IPS DF 6.9 (cell line): ENCODE measurements at places on chromosomes 7 and 10.
A peak's percentile ranks its signal among the peaks of the same experiment; 100 is the strongest.

DNA sequence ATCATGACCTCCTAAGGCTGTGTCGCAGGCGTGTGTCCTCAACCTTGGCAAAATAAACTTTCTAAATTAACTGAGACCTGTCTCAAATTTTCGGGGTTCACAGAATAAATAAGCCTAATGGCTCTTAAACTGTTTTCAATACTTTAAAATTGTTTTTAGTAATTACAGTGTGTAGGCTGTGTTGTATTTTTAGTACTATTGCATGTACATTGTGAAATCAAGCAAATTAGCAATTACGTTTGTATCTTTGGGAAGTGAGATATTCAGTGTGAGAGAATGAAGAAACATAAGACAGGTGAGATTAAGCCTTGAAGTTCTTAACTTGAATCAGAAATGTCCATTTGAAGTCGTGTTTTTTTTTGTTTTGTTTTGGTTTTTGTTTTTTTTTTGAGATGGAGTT is 4.8 kb upstream of the AKR1B10 start:
- DNase-seq, result no peak

- DNase-seq, result no peak
Measured at GRCh38 chr7:5423306-5423975, at the start of gene TNRC18. Gene TNRC18, minus strand, starts transcription at chr7:5423834. Its CDS starts 2,588 bp downstream, at chr7:5421246.

DNA sequence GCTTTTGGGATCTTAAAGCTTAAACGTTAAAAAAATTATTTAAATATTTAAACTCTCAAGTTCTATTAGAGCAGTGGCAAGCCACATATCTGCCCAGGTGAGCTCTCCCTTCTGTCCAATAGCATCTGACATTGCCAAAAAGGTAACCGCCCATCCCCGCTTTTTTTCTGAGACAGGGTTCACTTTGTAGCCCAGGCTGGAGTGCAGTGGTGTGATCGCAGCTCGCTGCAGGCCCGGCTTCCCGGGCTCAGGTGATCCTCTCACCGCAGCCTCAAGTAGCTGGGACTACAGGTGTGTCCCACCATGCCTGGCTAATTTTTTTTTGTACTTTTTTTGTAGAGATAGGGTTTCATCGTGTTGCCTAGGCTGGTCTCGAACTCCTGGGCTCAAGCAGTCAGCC is 83.2 kb downstream of the RBM33 start:
- no peak for DNase-seq

- no peak for DNase-seq
Measured at GRCh38 chr7:116173051-116174028, 37.0 kb upstream of the TES start.

- DNase-seq, result no peak
Measured at GRCh38 chr10:131573707-131574106, 262.2 kb upstream of the TCERG1L start.

- peak; percentile 81 for DNase-seq
Measured at GRCh38 chr10:67788028-67788886, 49.7 kb downstream of the DNAJC12 start.

- no peak for DNase-seq
Measured at GRCh38 chr10:116076621-116077020, 196.4 kb downstream of the GFRA1 start.

GRCh38 chr10:76902949-76903348 is 734.7 kb downstream of the KCNMA1 start:
- peak; percentile 31 for DNase-seq

GRCh38 chr10:92913973-92914372 is 65.7 kb downstream of the EXOC6 start:
- no peak for DNase-seq

DNA sequence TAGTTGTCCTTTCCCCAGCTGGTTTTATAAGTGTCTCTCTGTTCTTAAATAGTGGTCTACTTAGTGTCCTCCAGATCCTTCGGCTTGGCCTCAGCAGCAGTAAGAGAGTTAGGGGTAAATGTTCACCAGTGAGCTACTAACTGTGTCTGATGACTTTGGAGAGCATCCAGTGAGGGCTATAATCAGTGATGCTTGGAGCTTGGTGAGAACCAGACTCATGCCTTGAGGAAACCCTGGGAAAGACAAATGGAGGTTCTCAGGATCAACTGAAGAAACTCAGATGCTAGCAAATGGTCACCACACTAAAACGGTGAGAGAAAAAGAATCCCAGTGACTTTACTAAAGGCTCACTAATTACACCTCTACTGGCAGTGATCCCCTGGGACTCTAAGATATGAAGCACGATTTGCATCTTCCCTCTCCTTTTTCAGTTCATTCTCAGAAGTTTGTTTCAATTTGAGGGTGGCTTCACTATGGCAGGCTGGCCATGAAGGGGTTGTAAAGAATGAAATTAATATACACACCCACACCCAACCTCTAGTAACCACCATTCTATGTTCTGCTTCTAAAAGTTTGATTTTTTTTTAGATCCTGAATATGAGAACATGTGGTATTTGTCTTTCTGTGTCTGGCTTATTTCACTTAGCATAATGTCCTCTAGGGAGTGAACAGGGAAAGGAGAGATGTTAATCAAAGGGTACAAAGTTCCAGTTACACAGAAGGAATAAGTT is 177.9 kb downstream of the PDE1C start:
- DNase-seq, result no peak

GRCh38 chr10:37947526-37947925 is 28.9 kb downstream of the ZNF25 start:
- no peak for DNase-seq

- DNase-seq, result no peak
Measured at GRCh38 chr7:105021967-105022366, 8.0 kb downstream of the KMT2E start.

DNA sequence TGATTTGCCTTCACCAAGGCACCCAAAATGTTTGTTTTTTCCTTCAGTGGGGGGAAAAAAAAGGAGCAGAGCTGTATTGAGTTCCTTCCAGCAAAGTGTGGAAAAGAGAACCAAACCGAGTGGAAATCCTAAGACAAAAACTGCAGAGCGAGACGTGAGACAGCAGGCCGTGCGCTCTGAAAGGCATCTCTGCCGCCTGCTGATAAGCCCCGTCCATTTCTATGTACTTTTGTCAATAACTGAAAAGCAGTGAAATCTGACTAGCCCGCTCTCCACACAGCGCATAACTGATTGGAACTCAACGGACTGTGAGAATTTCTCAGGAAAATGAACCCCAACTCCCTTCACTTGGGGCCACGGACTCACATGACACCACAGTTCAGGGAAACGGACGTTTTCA is 83.2 kb downstream of the COBL start:
- DNase-seq, result no peak

DNA sequence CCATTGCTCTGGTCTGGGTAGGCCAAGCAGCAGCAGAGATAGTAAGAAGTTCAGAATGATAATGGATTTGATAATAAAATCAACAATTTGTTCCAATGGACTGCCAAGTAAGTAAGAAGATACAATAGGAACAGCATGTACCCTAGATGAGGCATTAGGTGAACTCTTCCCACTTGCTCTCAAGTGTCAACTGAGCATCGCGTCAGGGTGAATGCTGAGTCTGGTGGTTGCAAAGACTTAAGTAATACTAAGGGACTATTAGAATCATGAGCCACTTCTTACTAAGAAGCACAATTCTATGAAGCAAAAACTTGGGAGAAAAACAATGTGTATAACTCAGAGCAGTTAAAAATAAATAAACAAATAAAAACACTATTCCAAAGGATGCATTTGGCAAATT is 54.5 kb downstream of the LRRN3 start:
- no peak for DNase-seq

DNA sequence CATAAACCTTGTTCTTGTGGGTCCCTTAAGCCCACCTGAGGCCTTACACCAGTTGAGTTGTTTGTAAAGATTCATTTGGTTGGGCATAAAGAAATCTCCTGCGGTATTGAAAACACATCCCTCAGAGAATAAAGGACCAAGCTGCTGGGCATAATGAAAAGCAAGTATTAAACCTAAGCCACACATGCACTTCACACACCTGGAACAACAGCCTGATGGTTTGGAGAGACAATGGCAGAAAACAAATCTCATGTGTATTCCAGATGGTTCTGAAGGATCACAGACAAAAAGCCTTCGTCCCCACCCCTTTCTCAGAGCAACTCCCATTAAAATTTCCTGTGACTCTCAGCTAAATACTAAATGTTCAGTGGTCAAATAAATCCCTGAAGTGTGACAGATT is 44.2 kb downstream of the FEZF1 start:
- DNase-seq, result no peak

GRCh38 chr10:27242473-27242950 is 1.9 kb upstream of the ACBD5 start:
- DNase-seq, result no peak

DNA sequence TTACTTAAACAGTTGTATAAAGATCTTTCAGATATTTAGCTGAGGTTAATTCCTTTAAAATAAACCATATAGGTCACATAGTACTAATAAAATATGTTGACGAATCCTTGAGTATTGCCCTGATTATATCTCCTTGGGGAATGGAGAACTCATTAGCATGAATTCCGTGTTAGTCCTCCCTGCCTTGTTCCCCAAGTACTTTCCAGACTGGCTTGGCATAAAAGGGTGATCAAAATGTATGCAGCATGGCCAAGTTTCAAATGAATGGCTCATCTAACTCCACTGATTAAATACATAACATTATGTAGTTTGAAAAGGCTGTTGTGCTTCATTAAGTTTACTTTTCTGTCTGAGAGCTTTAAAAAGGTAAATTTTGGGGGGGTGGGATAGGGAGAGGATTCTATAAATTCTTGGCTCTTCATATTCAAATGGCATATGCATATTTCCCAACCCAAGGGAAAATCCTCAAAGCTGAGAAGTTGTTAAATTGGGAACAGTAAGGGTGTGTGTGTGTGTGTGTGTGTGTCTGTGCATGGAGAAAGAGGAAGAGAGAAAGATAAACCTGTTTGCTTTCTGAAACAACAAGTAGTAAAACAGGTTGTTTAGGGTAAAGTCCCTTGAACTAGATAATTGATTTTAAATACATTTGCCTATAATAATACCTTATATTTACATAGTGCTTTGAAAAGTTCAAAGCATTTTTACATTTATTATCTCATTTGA is 4.8 kb upstream of the ADD3 start:
- DNase-seq, result no peak

DNA sequence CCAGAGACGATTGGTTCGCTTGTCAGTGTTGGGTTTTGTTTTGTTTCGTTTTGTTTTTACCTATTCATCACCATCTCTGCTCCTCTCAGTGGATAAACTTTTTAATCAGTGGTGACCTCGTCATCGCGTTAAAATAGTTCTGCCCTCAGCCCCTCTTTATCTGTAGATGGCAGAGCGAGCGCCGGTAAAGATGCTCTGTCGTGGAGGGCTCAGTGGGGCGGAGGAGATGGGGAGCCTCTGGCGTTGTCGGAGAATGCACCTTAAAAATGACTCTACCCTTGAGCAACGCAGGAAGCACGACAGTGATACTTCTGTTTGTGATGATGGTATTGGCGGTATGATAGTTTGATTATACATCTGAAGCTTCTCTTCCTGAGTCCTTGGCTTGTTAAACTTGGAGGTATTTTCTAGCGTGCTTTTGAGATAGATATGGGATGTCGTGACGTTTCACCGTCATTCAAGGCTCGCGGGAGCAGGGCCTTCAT is 554 bp downstream of the CSGALNACT2 start:
- no peak for DNase-seq

GRCh38 chr10:13844651-13845050 is 257.9 kb downstream of the PRPF18 start:
- DNase-seq, result no peak

GRCh38 chr7:1409555-1409954 is 49.7 kb downstream of the MICALL2 start:
- DNase-seq, result no peak

DNA sequence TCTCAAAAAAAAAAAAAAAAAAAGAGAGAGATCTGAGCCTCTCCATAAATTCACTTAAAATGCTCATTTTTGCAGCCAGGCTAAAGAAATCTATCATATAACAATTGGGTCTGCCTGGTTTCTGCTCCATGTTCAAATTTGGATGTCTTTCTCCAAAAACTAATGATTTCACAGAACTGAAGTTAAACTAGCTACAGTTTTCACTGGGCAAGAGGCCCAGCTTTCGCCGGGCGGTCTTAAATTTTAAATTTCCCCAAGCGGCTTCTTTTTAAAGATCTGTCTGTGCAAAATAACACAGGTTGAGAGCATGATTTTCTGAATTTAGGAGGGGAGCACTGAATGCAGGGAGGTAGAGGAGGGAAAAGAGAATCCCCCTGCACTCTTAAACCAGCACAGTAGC is 603.4 kb downstream of the KCNMA1 start:
- no peak for DNase-seq

DNA sequence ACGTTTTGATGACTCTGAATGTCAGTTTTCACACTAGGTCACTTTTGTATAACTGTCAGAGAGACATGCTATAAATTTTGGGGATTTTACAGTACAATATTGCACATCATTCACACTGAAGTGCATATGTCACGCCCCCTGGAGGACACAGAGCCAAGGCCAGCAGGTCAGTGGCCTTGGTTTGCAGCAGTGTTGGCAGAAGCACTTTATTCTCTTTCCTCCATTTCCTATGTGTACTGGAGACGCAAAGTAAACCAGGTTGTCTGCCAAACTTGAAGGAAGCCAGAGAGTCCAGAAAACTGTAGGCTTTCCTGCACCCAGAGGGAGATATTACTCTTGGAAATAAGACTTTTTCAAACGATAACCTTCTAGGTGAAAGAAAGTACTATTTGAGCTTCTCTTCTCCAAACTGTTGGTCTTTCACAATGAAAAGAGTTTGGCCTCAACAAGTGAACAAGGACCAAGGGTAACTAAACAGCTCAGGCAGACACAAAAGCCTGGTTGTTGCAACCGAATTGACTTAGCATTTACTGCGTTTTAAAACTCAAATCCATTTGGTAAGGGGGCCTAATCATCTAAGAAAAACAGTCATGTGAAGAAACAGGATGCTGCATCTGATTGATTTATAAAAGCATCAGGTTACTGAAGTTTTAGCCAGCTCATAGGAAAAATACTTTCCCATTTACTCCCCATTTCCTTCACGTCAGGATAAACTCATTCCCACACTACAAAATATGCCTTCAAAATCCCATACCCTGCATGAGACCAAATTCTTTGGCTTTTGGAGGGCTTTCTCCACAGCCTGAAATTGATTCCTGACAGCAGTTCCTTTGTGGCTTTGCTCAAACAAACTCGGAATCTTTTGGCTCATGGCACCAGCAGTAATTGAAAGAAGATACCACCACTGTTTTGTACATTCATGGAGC is 83.0 kb upstream of the SEC61G start:
- DNase-seq, result no peak

DNA sequence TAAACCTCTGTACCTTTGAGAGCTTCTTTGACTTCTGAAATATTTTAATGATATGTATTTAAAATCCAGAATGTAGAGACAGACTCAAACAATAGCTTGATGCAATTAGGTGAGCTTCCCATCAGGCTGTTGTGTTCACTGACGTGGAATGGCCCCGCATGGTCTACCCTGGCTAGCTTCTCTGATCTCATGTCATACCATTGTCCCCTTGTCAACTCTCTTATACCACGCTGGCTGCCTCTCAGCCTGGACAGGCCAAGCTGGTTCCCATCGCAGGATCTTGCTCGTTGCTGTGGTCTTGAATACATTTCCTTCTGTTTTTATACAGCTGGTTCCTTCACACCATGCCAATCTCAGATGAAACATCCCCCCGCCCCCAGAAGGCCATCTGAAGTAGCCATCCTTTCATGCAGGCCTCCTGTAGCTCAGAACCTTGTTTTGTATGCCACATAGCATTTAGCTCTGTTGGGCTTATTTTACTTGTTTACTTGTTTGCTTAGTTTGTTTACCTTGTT is 84.2 kb downstream of the FANK1 start:
- DNase-seq, result no peak
